ENCODE measurements at places on chromosomes 3 and 15. TPM values are rescaled to one million over a fixed set of nuclear protein-coding genes. Genes with fewer than 3 reads are reported as not detected.

The CLSTN2 gene
- 0.68 TPM for total RNA-seq

The GALNT15 gene
- 0.04 TPM for total RNA-seq

- H3K27ac ChIP-seq, result no peak overlapping the region
- H3K4me1 ChIP-seq, result peaks cover 6% of the 10 kb centered on the region
- no peak overlapping the region for H3K4me3 ChIP-seq
- peaks cover 2% of the 10 kb centered on the region for H3K36me3 ChIP-seq
Observed at GRCh38 chr3:135175728-135176277, 380.7 kb downstream of the EPHB1 start.

DNA sequence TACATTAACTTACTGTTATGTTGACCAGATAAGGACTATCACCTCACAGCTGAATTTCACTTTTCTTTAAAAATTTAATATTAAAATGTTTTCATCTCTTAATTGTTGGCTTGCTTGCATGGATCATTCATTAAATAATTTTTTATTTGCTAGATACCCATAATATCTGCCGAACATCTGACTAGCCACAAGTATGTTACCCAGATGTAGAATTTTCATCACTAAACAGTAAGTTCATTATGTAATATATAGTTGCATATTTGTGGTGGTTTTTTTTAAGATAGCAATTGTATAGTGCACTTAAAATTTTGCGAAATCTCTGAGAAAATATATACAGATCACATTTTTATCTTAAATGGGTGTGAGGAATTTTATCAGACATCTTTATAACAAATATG lies 190.4 kb downstream of the MBNL1 start:
- H3K4me3 ChIP-seq, result no peak overlapping the region
- no peak for DNase-seq
- peaks cover 6% of the 10 kb centered on the region for H3K36me3 ChIP-seq
- no peak overlapping the region for H3K27ac ChIP-seq
- H3K4me1 ChIP-seq, result no peaks in the 10 kb centered on the region

- H3K36me3 ChIP-seq, result peaks cover 30% of the 10 kb centered on the region
- no peak overlapping the region for H3K4me3 ChIP-seq
- no peaks in the 10 kb centered on the region for H3K4me1 ChIP-seq
- H3K27ac ChIP-seq, result no peak overlapping the region
Observed at GRCh38 chr3:15071699-15072098, 6.6 kb upstream of the MRPS25 start.

Measured in H9 (cell line).